ENCODE measurements at places on chromosomes 7 and 10.

DNA sequence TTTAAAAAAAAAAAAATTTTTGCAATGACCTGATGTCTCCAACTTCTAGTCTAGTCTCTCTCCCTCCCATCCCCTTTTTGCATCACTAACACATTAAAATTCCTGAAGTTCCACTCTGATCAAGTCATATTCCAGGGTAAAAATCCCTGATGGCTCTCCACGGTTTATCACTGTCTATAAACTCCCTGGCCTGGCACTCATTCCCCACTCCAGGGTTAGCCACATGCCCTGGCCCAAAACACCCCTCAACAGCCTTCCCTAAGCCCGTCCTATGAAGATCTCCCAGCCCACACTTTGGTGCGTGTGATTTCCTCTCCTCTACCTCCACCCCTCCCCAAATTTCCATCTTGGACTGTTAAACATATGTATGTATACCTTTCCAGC is 125.4 kb downstream of the JAZF1 start:
- DNase-seq = no peak

DNA sequence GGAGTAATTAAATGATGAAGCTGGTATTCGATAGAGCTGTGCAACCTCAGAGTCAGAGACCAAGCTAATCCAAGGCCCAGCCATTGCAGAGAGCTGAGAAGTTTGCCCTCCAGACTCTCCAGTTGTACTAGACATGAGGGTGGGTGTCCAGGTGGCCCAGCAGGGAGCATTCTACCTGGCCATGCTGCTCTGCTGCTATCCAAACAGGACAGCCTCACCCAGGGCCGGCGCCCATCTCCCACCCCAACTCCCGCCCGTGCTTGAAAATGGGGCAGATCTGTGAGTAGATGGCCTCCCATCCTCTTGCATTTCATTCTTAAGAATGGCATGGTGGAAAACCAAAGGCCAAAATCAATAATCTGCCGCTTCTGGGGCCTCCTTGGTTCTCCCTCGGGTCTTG is 124.2 kb downstream of the TCERG1L start:
- DNase-seq = no peak

DNA sequence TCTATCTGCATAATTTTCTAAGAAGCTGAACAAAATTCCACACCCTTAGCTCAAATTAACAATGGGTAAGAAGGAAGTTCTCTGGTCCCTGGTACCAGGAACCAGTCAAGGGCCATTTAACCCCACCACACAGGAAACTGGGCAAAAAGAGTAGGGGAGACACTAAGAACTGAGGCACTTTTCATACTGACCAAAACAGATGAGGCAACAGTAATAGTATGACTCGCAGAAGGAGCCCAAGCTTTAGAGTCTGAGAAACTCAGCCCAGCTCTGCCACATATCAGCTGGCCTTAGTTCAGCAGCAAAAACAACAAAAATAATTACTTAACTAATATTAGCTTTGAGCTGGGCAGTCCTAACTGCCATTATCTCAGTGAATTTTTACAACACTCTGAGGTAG is 221.2 kb downstream of the FAM107B start:
- no peak for DNase-seq

DNA sequence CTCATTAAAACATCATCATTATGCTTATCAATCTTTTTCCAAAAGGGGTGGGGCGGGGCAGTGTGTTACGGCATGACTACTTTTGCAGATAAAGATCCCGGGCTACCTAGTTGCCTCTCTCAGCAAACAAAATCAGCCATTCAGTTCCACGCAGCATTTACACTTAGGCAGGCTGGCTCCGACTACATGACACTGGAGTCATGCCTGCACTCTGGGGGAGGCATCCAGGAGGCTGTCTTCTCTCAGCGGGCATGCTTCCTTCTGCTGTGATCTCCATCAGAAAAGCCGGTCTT is 193.9 kb upstream of the TCF7L2 start:
- no peak for DNase-seq

DNA sequence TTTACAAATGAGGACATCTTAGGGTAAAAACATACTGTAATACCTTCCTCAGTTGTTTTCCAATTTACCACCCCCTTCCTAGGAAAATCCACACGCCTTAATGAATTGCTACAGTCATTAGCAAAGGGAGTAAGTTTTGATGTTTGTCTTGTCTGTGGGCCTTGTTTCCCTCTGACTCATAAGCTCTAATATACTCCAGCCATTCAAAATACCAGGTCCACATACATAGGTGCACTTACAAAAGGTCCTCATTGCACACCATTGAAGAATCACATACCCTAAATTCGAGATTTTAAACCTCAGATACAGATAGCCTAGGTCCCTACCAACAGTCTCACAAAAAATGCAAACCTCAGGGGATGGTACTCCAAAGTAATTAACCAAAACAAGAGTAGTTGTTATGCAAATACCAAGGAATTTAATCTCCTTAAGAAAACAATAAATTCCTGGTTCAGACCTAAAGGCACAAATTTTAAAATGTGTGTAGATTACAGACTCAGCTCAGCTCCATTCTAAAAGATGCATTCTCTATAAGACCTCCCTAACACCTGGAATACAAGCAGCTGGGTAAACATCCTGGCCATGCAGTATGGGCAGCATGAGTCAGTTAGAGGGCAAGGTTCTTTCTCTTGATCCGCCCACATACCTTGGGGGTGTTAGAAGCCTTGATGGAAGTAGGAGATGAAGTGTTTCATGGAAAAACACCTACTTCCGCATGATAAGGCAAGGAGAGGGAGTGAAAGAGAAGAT is 3.0 kb upstream of the LIPK start:
- no peak for DNase-seq

- DNase-seq = no peak
Observed at GRCh38 chr10:71217266-71218045, 5.1 kb downstream of the UNC5B start.

DNA sequence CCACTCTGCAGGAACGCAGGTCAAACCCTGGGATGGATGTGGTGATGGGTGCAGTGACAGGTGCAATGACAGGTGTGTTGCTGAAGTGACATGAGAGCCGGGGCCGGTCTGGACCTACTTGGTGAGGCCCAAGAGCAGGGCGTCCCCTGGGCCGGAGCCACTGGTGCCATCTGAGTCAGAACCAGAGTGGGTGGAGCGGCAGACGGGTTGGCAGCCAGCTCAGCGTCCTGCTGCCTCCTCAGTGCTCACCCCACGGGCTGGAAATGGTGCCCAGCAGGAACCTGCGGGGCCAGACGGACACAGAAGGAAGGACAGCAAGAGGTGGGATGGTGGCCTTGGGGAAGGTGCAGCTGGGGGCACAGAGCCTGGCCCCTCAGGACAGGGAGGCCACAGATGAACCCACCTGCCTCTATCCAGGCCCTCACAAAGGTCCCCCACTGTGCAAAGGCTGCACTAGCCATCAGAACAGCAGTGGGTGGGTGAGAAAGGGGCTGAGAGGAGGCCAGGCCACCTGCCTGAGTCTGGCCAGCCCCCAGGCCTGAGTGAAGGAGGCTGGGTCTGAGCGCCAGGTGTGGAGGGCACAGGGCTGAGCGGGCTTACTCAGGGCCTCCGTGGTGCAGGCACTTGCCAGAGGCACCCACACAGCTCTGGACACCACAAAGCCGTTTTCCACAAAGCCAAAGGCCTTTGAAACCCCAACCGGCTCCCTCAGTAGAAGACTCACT is 129.0 kb upstream of the PPP2R2D start:
- no peak for DNase-seq

GRCh38 chr10:33006342-33006887 is 48.4 kb upstream of the ITGB1 start:
- no peak for DNase-seq

DNA sequence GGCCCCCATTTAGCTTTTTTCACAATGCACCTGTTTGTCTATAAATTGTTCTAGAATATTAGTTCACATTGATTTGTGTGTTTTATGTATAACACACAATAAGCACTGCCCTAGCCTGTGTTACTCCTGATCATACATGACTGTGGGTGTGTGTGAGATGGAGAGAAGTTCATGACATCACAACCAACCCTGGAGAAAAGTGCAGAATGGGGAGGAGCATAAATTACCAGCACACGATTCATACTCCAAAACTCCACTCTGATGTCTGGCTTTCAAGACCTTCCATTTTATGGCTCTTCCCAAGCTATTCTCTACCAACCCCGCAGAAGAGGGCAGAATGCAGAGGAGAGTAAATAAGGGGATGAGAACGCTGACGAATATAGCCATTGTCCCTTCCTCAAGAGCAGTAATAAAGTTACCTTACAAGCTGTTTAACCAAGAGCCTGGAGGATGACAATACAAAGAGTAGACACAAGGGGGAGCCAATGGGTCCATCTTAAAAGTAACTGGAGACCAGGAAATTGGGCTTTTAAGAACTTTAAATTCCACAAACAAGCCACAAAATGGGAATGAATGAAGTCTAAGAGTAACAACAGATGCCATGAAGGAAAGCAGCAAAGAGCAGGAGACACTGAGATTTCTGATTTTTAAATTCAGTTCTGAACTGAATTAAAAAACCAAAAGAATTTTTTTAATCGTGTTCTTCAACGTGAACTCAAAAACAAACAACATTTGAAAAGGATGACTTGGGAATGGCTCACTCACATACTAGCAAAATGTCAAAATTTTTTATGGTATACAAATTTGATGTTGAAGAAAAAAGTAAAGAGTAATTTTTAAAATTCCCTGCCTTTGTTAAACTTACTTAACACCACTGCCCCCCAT is 159.6 kb downstream of the PARD3 start:
- DNase-seq = no peak

GRCh38 chr7:143458263-143458662 is 15.0 kb downstream of the TAS2R60 start:
- no peak for DNase-seq

DNA sequence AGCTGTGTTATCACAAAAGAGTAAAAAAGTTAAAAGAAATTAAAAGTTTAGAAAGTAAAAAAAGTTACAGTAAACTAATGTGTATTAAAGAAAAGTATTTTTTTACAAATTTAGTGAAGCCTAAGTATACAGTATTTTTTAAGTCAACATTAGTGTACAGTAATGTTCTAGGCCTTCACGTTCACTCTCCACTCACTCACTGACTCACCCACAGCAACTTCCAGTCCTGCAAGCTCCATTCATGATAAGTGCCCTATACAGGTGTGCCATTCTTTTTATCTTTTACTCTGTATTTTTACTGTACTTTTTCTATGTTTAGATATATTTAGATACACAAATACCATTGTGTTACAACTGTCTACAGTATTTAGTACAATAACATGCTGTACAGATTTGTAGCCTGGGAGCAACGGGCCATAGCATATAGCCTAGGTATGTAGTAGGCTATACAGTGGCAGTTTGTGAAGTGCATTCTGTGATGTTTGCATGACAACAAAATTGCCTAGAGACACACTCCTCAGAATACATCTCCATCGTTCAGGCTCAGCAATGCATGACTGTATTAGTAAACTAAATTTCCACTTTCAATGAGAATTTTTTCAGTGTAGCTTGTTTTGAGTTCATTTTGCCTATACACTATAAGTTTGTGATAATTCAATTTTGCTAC is 539.9 kb upstream of the C7orf33 start:
- no peak for DNase-seq

DNA sequence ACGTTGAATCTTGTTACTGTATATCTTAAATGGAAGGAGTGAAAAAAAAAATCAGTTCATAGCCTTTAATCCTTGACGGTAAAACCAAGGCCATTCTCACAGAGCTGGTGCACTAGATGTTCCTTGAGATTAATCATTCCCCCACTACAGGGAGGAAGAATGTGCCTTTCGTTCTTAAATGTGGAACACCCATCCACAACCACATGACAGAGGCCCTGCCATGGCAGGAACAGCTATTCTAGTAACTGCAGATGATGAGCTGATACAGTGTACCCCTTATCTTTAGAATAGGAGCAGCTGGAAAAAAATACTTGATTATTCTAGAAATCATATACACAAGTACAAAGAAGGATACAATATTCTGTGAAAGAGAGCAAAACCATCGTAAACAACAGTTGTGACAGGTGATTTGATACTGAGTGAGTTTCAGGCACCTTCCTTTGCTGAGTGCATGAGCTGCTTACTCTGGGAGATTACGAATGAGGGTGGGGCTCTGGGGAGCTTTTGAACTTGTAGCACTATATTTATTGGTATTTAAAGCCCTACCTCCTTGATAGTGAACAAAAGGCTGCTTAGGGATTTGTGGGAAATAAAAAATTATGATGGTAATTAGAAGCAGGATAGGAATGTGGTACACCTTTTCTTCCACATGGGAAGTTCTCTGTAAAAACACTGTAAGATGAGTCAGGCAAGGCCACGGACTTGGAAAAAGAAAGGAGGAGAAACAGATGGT is 244.4 kb upstream of the SLC26A5 start:
- DNase-seq = no peak

- DNase-seq = no peak
Observed at GRCh38 chr10:103397191-103397825, 882 bp downstream of the PDCD11 start.

Measured in stimulated activated CD8-positive, alpha-beta memory T cell treated with anti-CD3 and anti-CD28 coated beads, Interleukin-7, amount 100 ng/mL, for 4 hours (primary cell).